SHP77 treated with DMSO at 0.1 percent for 48 hours (cell line): ENCODE measurements at places on chromosomes 5 and 9.

DNA sequence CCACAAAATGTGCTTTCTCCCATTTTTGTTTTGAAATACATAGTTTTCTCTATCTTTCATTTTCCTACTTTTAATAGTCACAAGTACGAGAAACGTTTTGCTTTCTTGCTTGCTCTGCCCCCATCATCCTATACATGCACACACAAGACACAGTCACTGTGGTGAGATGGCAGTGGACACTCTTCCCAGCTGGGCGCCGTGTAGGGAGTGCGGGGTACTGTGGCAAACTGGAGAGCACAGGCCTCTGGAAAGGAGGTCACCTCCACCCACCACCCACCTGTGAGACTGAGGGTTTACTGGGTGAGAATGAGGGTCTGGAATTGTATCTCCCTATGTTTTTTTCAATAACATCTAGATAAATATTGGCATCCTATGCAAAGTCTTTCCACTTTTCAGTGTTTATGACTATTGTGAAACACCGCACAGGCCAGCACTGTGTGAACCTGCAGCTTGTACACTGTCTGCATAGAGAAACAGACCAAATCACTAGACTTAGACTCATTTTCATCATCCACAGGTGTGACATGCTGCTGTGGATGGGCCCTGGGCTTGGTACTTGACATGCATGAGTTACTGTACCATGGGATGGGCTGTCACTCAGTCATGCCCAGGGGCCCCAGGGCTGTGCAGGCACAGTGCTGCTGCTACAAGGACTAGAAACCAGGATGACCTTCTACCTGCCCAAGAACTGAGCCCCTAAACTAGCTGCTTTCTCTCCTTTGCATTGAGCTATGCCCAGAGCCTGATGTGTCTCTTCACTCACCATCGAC is 118.1 kb upstream of the LMX1B start:
- DNase-seq, result no peak

DNA sequence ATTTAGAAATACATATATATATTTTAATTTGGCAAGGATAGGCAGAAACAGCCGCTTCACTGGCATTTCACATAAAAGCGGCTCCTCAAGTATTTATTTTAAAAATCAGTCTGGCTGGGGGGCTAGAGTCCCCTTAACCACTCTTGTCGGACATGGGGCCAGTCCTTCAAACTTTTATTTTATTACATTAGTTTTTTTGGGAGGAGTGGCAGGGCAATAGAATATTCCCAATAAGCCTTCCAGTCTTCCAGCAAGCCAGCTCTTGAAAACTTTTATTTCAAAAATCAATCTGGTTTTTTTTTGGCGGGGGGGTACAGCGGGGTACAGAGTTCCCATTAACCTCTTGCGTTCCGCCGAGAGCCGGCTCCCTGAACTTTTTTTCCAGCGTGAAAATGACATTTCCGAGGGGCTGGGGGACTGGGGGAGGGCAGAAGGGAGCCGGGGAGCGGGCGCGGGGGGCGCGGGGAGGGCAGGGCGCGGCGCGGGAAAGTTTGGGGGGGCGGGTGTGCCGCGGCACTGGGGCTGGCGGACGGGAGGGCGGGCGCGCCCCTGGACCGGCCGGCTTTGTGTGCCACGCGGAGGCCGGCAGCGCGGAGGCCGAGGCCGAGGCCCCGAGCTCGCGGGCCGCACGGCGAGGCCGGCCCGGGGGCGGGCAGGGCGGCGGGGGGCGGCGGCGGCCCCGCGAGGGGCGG is 504 bp upstream of the ZNF618 start:
- no peak for DNase-seq

GRCh38 chr5:15135661-15136060 is 264.1 kb upstream of the ANKH start:
- no peak for DNase-seq

GRCh38 chr9:6543204-6543603 is 102.3 kb downstream of the GLDC start:
- no peak for DNase-seq

DNA sequence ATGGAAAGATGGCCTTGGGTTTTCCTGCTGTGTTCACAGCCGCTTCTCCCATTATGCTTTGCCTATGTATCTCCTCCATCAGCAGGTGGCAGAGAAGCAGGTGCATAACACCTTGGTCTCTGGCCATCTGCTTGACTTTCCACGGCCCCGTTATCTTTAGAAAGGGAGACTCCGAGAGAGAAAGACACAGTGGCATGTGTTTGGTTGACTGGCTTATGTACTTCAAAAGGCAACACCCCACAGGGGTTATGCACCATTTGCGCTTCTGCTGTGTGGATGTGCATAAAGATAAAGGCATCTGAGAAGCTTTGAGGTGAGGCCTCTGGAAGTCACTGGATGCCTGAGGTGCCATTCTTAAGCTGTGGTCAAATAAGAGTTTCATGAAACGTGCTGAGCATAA is 138.4 kb downstream of the EGFLAM start:
- DNase-seq, result no peak

DNA sequence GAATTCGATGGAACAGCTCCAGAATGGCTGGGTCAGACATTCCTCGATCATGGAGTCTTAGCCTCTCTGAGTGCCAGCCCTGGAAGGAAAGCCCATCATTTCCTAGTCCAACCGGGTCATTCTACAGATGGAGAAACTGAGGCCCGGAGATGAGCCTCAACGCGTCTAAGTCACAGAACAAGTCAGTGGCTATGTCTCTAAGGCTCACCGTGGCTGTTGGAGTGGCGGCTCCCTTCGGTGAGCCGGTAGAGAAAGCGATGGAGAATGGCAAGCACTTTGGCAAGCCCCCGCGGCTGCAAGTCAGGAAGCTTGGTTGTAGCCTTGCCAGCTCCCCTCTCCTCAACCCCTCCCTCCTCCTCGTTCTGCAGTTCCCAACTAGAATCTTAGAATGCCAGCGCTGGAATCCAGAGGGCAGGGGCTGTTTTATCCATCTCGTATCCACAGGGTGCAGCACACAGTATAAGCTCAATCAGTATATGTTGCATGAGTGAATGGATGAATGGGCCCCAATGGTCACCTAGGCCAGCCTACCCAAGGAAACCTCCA is 438 bp upstream of the ARSI start:
- no peak for DNase-seq

DNA sequence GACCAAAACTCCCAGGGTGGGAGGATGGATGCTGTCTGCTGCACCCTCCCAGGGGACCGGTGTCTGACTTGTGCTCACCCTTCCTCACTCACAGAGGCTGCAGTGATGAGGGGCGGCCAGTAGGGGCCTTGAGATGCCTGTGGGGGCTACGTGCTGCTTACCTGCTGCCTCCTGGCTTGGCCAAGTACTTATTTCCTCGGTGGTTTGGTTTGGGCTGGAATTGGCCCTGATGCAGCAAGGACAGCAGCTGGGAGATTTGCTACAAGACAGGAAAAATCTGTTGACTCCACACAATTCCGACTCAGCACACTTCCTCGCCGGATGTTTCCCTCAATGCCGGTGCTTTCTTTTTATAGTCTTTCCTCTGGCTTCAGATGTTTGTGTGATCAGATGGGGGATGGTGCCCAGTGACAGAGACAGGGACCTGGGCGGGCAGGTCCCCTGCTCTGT is 6.6 kb downstream of the PCDH12 start:
- no peak for DNase-seq

DNA sequence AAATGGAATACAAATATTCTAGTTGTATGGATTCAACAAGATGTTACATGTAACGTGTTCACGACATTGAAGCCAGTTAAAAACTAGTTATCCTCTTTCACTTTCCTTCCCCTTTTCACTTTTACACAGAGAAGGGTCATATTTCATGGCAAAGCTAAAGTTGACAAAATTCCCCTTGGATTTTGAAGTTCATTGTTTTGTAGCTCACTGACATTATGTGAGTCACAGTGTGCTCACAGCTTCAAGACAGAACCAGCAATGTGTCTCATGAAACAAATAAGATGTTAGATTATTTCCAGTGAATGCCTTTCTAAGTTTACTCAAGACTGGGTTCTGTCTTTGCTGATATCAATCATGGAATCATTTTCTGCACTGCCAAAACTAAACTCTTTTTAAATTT is 535.5 kb upstream of the GRIN3A start:
- no peak for DNase-seq

DNA sequence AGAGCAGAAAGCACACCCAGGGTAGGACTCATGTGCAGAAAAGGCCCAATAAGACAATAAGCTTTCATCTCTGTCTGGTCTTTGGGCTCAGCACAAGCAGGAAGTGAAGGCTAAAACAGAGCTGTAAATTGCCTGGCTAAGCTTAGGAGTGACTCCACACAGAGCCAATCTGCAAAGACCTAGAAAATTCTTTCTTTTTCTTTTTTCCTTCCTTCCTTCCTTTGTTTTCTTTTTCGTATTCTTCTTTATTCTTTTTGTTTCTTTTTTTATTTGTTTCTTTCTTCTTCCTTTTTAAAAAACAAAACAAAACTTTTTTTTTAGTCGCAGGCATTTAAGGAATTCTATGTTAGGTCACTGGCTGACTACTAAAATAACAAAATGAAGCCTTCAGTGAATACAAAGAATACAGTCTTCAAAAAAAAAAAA is 12.2 kb downstream of the SLC35A4 start:
- DNase-seq, result no peak

DNA sequence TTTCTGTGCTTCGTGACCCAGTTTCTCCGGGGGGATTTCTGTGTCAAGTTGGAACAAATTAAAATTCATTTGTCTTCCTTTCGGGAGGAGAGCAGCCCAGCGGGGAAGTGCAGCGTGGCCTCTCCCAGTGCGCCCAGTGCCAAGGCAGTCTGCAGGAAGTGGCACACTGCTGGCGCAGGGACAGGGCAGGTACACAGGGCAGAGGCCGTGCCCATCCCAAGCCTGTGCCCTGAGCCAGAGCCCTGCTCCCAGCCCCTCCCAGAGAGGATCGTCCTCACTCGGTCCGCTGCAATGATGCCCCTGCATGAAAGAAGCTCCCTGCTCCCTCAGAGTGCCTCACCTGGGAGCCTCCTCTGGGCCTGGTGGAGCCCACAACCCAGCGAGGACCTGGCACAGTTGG is 82.4 kb upstream of the PPP1R26 start:
- no peak for DNase-seq

GRCh38 chr5:165569551-165569950 is 2064.1 kb downstream of the MAT2B start:
- DNase-seq, result no peak

DNA sequence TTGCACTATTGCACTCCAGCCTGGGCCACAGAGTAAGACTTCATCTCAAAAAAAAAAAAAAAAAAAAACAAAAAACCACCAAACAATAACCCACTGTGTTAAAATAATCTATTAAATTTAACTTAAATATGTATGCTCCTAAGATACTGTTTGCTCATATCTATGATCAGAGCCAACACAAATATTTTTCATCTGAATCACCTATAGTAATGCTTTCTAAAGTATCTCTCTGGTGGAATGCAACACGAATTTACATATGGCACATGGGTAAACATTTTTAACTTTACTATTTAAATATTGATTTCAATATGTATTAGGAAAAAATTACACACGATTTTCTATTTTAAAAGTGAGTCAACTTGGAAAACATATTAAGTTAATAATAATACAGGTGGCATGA is 196.4 kb downstream of the RFX3 start:
- no peak for DNase-seq

GRCh38 chr5:6717687-6718086 is 4.5 kb downstream of the TENT4A start:
- no peak for DNase-seq

DNA sequence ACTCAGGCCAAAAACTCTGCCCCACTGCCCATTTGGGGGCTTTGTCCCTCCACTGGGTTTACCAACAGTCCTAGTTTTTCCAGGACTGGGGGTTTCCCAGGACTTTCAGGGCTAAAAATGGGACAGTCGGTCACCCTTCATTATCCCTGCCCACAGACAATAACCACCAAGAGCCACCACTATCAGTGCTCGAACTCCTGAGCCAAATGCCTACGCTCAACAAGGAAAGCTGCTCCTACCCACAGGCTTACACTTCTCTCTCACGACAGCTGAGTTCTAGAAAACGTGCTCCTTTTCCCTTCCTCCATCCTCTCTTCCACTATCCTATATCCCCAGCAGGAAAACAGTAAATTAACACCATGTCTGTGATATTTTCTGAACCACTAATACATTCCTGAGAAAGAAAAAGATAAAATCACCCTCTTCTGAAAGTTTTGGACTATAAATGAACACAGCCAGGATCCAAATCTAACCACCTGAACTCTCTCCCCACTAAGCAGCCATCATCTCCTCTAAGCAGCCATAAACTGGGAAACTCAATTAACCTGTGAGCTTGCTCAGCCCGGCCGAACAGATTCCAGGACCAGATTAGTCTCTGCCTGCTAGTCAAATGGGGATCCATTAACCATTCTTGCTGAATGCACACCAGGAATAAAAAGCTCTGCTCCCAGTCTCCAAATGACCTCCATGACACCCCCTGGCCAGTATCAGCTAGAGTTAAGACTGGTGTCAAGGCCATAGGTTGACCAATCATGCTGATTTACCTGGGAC is 41.8 kb downstream of the KLHL3 start:
- DNase-seq, result no peak

GRCh38 chr5:104755806-104756205 is 1193.2 kb upstream of the NUDT12 start:
- DNase-seq, result no peak

- DNase-seq, result no peak
Measured at GRCh38 chr5:6183391-6184390, 194.7 kb downstream of the MED10 start.

DNA sequence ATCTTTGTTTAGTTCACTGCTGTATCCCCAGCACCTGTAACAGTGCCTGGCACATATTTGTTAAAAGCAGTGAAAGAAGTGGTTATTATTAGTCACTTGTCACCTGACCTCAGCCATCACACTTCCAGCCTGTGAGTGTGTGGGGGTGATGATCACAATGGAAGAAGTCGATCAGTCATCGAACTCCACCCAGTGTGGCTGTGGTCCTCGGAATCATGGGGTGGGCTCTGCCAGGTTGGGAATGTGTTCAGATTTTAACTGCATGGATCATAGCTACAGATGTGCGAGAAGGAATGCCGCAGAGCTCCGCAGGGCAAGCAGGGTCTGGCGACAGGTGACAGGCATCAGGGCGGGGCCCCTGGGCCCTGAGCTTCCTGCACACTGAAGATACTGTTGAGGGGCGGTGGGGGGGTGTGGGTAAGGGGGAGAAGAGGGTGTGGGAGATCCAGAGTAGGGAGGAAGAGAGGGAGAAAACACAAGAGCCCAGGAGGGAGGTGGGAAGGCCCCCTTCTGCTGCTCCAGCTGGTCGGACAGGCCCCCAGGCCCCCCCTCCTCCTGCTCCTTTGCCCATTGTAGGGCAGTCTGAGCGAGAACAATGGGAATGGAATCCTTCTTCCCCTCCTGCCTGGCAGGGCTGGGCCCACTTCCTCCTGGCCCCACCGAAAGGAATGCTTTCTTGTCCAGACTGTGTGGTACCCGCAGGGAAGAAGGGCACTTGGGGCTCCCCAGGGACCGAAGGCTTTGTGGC is 89.6 kb downstream of the SPRY4 start:
- DNase-seq, result no peak

GRCh38 chr5:158914008-158915000 is 185.4 kb downstream of the EBF1 start:
- no peak for DNase-seq
